NCI-H1417 treated with DMSO at 0.1 percent for 48 hours (cell line): ENCODE measurements at places on chromosomes 11 and 22.

DNA sequence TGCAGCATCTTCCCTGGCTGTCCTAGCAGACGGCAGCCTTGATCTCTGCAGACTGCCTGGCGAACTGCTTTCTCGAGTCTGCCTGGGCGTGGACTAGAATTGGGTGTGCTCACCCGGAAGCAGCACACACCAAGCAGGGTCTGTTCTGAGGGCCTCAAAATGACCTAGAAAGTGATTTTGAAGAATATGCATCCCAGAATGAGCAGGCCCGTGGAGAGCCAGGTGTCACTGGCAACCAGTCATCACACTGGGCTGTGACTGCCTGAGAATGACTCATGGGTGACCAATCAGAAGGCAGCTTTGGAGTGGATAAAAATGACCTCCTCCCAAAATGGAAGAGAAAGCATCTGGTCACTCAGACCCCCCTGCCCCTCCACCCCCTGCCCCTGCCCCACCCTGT, 114.9 kb upstream of the NECTIN1 start:
- DNase-seq, result no peak

DNA sequence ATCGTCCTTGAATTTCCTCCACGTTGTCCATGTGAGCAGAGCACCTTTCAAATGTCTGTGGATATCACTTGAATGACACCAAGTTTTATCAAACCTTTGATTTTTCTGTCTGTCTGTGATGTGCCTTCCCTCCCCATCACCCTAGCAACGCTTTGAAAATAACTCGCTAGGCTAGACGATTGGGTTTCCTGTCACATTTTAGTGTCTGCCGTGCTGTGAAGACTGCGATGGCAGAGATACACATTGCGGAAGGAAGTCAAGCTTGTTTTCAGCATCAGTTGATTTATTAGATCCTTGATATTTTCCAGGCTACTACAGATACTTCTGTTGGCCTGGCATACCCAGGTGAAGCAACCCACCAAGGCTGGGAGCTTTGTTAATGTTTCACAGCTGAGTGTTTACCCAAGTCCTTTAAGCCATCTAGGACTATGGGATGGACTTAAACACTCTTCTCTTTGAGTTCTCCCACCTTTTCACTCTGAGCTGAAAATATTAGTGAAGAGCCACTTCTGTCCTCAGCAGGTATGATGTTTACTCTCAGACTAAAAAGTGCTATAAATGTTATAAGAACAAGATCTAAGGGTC, 93.6 kb upstream of the CD44 start:
- DNase-seq, result no peak

DNA sequence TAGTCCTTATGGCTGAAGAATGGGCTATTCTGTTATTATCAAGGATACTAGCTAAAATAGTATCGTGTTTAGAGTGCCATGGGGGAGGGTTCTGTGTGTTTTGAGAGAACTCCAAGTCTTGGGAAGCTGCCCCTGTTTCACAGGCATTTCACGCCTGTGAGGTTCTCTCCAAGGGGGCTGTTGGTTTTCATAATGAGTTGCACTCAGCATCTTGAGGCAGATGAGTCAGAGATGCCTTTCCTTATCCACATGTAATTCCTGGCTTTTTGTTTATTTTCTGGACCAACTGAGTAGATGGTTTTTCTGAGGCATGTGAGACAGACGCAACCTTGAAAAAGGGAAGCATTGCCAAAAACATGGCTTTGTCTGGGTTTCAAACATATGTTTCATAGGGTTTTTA, 203.7 kb downstream of the ARHGAP42 start:
- no peak for DNase-seq

GRCh38 chr22:19674129-19674928, 40.0 kb upstream of the SEPTIN5 start:
- DNase-seq, result no peak

DNA sequence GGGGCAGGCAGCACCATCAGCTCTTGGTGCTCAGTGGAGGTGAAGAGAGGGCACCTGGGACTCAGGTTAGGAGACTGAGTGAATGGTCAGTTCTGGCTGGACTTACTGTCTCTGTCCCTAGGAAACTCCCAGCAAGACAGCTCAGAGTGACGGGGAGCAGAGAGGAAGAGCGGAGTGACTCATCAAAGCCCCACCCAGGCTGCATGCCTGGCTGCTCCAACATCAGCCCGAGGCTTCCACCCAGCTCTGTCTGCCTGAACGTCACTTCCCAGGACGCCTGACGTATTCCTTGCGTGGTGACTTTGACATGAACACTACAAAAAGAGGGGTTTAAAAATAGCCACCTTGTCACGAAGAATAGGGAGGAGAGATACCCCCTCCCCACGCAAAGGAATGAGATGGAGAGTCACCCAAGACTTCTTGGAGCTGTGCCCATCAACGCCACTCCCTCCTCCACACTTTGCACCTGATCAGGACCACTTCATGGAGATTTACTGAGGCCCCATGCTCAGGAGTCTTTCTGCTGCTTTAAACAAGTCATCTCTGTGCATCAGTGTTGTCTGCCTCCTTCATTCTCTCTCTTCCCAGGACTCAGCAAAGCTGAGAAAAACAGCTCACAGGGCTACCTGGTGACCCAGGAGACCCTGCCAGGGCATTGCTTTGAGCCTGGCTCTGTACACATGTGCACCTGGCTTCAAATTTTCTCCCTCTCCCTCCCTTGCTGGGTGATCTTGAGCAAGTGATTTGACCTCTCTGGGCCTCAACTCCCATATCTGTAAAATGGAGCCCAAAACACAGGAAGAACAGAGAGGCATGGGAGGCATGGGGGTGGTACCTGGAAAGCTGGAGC, 83.1 kb downstream of the MN1 start:
- no peak for DNase-seq

DNA sequence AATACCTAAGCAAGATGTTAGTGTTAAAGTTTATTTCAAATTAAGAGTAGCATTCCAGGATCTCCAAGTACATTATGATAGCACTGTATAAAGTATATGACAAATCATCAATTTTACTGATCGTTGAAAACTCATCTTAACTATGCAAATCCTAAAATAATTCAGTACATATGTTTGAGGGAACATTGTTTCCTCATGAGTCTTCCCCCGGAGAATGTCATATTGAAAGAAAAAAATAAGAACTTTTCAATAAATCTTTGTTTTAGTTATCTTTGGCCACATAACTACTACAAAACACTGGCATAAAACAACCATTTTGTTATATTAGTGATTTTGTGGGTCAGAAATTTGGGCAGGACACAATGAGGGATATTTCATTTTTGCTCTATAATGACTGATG, 135.4 kb downstream of the METTL15 start:
- no peak for DNase-seq

DNA sequence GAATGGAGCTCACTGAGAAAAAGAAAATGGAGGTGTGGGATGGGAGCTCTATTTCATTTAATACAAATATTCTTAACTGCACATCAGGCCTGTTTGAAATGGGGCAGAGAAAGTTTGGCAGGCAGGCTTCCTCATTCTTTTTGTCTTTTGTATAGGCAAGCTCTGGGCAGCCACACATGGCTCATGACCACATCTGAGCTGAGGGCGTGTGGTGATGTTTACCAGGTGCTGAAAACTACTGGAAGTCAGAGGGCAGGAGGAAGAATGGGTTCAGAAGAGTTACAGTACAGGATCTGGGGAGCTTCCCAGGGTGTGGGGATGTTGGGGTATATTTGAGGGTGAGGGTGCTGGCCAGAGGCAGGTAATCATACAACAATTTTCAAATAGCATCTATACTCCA, 66.3 kb upstream of the NAV2 start:
- DNase-seq, result no peak

GRCh38 chr22:24542641-24543040, 12.3 kb downstream of the GUCD1 start:
- no peak for DNase-seq

- no peak for DNase-seq
Observed at GRCh38 chr11:4467811-4468606, 14.4 kb upstream of the OR52K1 start.

GRCh38 chr11:135022454-135022853, 610.4 kb upstream of the B3GAT1 start:
- DNase-seq, result no peak

GRCh38 chr11:73426219-73426850, 50.1 kb downstream of the RELT start:
- no peak for DNase-seq

- no peak for DNase-seq
Observed at GRCh38 chr22:46309526-46310085, 12.9 kb downstream of the GTSE1 start.

DNA sequence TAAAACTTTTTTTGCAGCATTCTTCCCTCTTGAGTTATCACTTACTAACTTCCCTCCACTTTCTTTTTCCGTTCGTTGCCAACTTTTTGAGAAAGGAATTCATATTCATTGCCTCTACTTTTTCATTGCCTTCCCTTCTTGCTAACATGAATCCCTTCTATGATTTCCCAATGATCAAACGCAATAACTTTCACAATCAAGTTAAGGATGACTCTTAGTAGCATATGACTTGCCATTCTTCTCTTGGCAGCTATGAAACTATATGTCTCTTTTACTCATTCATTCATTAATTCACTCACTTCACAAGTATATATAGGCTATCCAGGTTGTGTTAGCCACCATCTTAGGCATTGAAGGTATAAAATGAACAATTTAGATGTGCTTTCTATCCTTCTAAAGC, 16.6 kb upstream of the ARHGAP20 start:
- no peak for DNase-seq

DNA sequence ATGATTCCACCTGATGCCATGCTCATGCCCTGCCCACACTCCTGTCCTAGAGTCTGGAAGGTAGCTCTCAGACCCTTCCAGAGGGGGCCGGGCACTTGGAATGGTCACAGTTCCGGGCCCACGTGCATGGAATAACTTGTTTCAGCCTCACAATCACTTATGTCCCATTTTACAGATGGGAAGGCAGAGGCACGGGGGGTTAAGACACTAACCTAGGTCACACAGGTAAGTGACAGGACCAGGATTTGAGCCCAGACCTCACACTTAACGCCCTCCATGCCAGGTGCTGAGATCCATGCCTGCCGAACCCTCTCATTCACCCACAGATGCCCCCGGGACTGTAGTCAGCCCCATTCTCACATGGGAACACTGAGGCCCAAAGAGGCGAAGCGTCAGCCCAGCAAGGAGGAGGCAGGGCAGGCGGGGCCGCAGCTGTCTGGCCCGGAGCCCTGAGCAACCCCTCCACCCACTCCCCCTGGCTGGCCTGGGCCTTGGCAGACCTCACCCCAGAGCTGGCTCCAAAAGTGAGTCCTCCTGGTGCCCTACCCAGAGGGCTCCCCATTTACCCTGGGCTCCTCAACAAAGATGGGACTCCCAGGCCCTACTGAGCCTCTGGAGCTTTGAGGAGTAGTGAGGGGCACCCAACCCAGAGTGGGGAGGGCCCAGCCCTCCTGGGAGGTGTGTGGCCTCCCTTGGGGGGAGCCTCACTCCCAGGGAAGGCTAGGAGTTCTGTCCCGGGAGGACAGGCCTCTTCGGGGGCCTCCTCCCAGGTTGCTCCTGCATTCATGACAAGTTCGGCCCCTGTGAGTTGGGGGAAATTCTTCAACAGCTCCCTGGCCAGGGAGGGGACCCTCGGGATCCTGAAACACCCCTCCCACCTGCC, 2.4 kb upstream of the ALDH3B1 start:
- no peak for DNase-seq

DNA sequence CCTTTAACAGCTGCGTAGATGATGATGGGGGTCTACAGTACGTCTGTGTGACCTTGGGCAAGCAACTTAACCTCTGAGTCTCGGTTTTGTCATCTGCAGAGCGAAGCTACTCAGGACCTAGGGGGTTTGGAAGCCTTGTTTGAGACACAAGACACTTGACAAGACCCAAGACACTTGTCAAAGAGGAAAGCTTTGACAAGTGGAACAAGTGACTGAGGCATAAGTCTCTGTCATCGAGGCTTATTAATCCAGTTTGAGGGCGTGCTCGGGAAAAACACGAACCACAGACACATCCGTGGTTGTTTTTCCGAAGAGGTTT, 732 bp upstream of the PC start:
- DNase-seq, result no peak

- DNase-seq, result no peak
Observed at GRCh38 chr11:78289552-78290292, 101.0 kb downstream of the USP35 start.

GRCh38 chr11:112508750-112509149, 248.1 kb upstream of the PLET1 start:
- no peak for DNase-seq

DNA sequence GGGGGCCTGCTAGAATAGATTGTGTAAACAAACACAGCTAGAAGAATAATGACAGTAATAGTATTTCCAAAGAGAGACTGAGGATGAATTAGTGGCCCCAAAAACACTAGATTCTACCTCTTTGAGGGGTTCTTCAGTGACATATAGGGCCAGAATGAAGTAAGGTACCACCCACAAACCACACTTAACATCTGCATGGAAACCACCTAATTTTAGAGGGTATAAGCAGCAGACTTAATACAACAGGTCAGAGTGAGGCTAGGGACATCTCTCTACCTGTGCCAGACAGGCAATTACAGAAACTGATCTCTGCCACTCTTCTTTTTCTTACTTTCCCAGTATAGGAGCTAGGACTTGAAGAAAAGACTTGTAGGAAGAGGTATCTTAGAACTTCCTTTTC, 20.1 kb downstream of the ELP4 start:
- DNase-seq, result no peak

DNA sequence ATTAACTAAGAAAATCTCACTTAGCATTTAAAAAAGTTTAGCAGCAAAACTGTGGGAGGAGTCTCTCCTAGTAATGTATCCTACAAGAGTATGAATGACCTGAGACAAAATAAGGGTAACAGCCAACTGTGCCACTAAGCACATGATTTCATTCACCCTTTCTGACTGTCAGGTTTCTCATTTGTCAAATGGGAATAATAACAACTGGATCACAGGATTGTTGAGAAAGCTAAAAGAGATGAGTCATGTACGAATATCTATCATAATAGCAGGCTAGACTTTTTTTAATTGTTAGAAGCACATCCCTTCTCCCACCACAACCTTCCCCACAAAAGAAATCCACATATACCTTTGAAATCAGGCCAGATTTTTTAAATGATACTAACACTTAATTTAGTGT, 39.5 kb downstream of the MTMR2 start:
- DNase-seq, result no peak

GRCh38 chr11:101770648-101771047, 144.2 kb upstream of the CEP126 start:
- no peak for DNase-seq
